Left ventricle myocardium inferior (tissue), 1 donor: ENCODE measurements at places on chromosomes 16 and 17. TPM values are rescaled to one million over a fixed set of nuclear protein-coding genes. Genes with fewer than 3 reads are reported as not detected.

The METTL9 gene
- 47.8 TPM for total RNA-seq

The STAT5A gene
- 16.7 TPM for total RNA-seq

The KSR1 gene
- 9.5 TPM for total RNA-seq

The ACSM2A gene
- total RNA-seq = not detected

The WWP2 gene
- total RNA-seq = 21.3 TPM

The OTOP2 gene
- total RNA-seq = not detected

The CACNG5 gene
- total RNA-seq = not detected

The NOTUM gene
- not detected for total RNA-seq

The NUPR1 gene
- 33.1 TPM for total RNA-seq

The THAP11 gene
- total RNA-seq = 31.4 TPM

The TAC4 gene
- 0.44 TPM for total RNA-seq

The KRTAP4-9 gene
- not detected for total RNA-seq

The FBXW10 gene
- total RNA-seq = 0.08 TPM

The ABCA6 gene
- 18.5 TPM for total RNA-seq

The ITGB3 gene
- 3.3 TPM for total RNA-seq

The SLC38A8 gene
- total RNA-seq = not detected

The SPIRE2 gene
- total RNA-seq = 1.2 TPM

The C16orf92 gene
- total RNA-seq = not detected

The TNP2 gene
- not detected for total RNA-seq

The JPH3 gene
- total RNA-seq = 0.14 TPM

The TPSG1 gene
- total RNA-seq = not detected

The BAHCC1 gene
- total RNA-seq = 7.3 TPM

The ACSM2B gene
- total RNA-seq = not detected

The CIBAR2 gene
- total RNA-seq = not detected

The EPN3 gene
- 19.9 TPM for total RNA-seq

The SOX8 gene
- 0.96 TPM for total RNA-seq

The GDPD3 gene
- 2.3 TPM for total RNA-seq

The KRT12 gene
- not detected for total RNA-seq

The CDH5 gene
- 47.1 TPM for total RNA-seq

The DNASE1L2 gene
- total RNA-seq = 0.47 TPM

The ASB16 gene
- total RNA-seq = 12.9 TPM
